Stimulated activated CD8-positive, alpha-beta memory T cell treated with anti-CD3 and anti-CD28 coated beads, Interleukin-7, amount 100 ng/mL, for 24 hours (primary cell): ENCODE measurements at places on chromosomes 4 and X.
A peak's percentile ranks its signal among the peaks of the same experiment; 100 is the strongest.

- DNase-seq = no peak
Measured at GRCh38 chr4:169312690-169313422, 42.1 kb upstream of the SH3RF1 start.

DNA sequence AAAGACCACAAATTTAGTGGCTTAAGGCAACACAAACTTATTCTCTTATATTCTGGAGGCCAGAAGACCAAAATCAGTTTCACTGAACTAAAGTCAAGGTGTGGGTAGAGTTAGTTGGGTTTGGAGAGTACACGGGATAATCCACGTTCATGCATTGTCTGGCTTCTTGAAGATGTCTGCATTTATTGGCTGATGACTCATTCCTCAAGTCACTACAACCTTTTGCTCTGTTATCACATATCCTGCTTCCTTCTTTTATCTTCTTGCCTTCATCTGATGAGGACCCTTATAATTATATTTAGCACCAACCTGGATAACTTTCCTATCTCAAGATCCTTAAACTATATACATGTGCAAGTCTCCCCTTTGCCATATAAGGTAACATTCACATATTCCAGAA is 590.0 kb downstream of the FSTL5 start:
- no peak for DNase-seq

- no peak for DNase-seq
Measured at GRCh38 chrX:15718283-15718970, 19.6 kb upstream of the CA5B start.

- no peak for DNase-seq
Measured at GRCh38 chr4:161101881-161102280, 1061.9 kb downstream of the FSTL5 start.

GRCh38 chrX:11787564-11787963 is 29.5 kb downstream of the MSL3 start:
- peak; percentile 46 for DNase-seq

DNA sequence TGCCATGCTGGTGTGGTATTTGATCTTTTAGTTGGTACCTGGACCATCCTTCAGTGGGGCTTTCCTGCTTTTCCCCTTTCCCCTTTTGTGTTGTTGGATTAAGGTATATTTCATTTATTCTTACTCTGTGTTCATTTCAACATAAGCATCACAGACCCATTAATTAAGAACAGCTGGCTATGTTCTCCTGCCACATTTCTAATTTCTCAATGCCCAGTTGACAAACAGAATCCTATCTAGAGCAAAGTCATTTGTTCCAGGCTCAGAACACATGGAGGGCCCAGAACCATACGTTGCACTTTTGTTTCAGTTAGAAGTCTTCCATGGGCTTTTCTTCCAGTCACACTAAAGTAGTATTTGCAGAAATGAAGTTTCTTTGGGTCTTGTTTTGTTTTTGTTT is 46.1 kb upstream of the EOLA2 start:
- no peak for DNase-seq
